ENCODE measurements at places on chromosomes 12 and 14. TPM values are rescaled to one million over a fixed set of nuclear protein-coding genes. Genes with fewer than 3 reads are reported as not detected.

Gene OR4K13
- not detected for total RNA-seq

Gene SPIC
- not detected for total RNA-seq

Gene TSPAN11
- not detected for total RNA-seq

Gene HOXC12
- total RNA-seq = not detected

Gene LPAR5
- 4.8 TPM for total RNA-seq

Gene MYRFL
- not detected for total RNA-seq

Gene TMEM121
- total RNA-seq = 9.7 TPM

Gene NANOG
- not detected for total RNA-seq

Gene SYCP3
- not detected for total RNA-seq

Gene NIN
- 44.8 TPM for total RNA-seq

Gene KRT82
- not detected for total RNA-seq

Gene KRT80
- total RNA-seq = not detected

Data from activated CD4-positive, alpha-beta memory T cell treated with anti-CD3 and anti-CD28 coated beads for 36 hours (primary cell).